Nucleus accumbens (tissue), 56 donors: ENCODE measurements at places on chromosomes 3 and 15.

DNA sequence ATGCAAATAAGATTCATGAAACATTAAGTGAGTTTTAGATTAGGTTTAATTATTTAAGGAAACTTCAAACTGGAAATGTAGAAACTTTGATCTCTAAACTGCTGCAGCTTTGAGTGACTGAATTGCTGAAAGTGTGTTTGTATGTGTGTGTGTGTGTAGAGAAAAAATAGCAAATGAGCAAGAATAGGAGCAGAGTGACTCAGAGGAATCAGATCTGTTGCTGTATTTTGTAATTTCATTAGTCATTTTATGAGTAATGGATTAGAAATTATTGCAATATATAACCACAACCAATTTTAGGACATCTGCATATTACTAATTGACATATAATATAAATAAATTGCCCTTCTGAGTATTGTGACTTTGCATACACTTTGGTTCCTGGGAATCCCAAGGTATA, 52.8 kb upstream of the SLC9A9 start:
- DNase-seq: no peak

DNA sequence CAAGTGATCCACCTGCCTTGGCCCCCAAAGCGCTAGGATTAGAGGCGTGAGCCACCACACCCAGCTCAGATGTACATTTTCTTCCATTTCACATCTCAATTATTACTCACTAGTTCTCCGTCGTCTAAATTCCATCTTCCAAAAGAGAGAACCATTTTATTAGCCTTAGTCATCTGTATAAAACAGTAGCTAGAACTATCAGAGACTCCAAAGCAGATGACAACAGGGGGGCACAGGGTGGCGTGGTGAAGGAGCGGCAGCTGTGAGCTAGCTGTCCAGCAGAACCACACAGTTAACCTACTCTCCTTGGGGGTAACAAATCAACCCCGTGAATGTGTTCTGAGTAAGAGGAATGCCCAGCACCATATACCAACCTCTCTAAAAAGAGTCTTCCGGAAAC, 7.1 kb downstream of the SLC25A20 start:
- no peak for DNase-seq

DNA sequence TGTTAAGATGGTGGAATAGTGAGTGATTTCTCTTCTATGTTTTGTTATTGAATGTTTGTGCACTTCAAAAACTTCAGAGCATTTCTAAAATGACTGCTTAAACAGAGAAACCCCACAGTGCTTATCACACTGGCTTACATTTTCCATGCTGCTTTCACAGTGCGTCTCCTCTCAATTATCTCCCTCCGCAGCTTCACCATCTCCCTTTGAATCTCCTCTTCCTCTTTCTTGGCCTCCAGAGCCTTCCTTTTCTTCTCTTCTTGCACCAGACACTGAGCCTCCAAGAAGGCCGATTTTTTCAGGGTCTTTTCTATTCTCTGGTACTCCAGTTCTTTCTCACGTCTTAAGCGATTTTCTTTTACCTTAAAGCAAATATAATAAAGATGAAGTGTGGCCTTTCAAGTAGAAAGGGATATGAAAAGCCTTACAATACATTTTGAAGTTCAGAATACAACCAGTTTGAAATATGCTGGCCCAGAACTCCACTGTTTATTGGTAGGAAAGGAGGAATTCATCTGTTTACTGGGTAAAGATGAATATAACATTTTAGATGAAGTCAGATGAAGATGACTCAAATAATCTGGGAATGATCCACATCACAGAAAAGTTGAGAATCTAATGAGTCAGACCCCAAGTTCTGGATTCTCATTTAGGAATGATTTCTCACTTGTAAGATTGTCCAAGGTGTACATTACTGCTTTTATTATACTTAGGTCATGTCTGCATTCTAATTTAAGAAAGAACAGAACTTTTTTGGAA, 21.4 kb downstream of the CCDC191 start:
- DNase-seq: no peak

DNA sequence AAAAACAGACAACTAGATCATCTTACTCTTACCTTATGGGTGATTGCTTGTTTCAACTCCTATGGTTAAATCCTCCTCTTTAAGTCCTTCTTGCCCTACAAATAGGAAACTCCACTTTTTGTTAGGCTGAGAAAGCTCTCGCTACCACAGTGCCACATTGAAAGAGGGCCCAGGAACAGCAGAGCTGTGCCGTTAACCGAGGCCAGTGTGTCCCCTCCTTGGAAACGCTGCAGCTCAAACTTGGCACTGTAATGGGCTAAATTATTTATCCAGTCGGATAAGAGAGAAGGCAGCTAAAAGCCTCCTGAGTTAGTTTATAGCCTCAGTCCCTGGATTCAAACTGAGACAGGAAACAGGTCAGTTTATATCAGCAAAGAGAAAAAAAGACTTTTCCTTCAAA, 46.1 kb downstream of the KBTBD12 start:
- no peak for DNase-seq

DNA sequence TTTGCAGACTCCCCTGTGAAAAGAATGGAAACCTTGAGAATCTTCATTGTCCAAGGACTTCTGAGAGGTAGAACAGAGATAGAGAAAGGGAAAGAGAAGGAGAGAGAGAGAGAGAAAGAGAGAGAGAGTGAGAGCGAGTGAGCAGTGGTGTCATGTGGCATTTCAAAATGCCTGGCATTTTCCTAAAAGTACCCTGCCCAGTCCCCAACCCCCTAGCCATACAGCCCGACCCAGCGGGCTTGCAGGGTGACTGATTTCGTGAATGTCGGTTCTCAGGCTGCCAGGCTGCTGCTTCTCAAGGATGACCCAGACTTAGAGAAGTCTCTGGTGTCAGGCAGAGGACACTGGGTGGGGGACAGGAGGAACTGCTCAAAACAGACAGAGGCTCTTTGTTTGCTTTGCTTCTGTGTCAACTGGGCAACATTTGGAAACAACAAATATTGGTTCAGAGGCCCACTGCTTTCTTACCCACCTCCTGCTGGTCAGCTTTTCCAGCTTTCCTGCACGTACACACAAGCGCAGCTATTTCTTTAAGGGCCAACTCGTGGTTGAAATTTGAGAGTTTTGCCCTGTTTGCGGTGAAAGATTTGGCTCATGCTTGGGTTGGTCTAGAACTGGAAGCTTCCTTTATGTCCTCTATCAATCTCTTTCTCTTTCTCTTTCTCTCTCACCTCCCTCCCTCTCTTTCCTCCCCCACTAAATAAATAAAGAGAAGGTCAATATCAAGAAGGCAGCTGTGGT, 3.7 kb upstream of the TF start:
- peak; percentile 50 for DNase-seq

DNA sequence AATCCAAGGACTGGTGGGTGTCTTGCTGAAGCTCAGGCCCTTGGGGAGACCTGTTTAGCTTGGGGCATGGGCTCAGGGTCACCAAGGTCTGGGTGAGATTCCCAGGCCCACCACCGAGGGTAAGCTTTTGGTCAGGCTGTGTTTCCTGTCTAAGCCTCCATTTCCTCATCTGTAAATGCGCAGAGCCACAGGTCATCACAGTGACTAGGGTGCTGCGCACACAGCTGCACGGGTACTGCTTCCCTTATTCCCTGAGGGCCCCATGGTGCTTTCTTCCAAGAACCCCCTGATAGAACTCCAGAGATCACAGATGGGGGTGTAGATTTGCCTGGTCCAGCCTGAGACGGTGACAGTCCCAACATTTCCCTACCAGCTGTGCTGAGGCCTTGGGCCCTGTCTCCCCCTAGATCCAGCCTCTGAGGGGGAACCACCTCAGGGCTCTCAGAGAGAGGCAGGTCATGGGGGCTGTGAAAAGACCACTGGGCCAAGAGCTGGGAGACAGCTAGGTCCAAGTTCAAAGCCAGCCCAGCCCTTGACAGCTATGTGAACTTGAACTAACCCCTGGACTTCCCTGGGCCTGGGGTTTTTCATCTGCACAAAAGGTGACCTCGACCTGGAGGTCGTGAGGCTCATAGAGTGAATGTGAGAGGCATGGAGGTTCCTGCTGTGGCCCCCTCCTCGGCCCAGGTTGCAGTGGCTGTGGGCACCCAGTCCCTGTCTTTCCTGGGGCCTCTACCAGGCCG, 60.7 kb downstream of the SEMA3G start:
- DNase-seq: no peak
